ENCODE measurements at places on chromosomes 4 and X.
A peak's percentile ranks its signal among the peaks of the same experiment; 100 is the strongest.

DNA sequence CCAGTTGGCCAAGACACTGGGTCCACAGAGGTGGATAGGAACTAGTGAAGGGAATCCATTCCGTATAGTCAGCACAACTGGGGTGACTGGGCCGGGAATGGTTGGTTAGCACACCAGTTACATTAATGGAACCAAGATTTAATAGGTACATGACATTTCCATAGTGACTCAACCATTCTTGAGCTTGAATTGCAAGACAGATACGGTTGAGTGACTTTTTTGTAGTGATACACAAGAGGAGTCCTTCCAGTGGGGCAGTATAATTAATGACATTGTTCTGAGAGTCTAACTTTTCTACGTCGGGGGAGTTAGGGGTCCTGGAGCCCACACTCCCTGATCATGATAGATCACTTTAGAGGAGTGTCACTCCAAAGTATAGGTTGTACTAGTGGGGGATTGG lies 211.6 kb upstream of the CXCL13 start:
- no peak for DNase-seq

- no peak for DNase-seq
Observed at GRCh38 chr4:155405059-155405458, 28.3 kb upstream of the MAP9 start.

- DNase-seq: no peak
Observed at GRCh38 chr4:46793036-46793435, 116.0 kb downstream of the COX7B2 start.

- DNase-seq: no peak
Observed at GRCh38 chr4:146261041-146261440, 46.7 kb downstream of the REELD1 start.

- DNase-seq: peak; percentile 16
Observed at GRCh38 chrX:40468033-40468846, 112.5 kb upstream of the ATP6AP2 start.

DNA sequence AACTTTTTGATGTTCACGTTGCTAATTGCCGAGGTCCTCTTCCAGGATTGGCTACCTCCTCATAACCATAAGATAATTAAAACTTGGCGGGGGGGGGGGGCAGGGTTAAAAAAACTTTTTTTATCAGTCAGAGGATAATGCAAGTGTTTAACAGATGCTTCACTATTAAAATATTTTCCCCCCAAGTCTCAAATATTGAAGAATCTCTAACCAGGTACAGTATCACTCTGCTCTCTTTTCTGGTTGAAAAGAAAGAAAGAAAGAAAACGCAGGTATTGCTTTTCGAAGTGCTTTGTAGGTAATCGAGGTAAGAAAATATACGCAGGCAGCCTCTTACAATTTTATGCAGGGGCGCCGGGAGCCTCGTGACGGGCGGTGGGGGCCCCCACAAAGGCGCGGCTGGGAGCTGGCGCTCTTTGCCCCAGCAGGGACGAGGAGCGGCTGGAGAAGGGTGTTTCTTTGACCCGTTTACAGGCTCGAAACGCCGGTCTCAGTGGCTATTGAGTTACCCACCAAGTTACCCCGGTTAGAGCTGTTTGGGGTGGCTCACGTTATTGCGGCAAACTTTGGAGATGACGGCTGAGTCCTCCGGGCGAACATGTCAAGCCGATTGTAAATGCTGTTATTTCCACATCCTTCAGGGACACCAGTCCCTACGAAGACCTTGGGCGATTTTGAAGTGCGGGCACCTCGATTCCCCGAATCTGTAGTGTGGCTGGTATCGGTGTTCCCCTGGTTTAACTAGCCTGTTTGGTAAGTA lies 477 bp upstream of the HAND2 start:
- no peak for DNase-seq

DNA sequence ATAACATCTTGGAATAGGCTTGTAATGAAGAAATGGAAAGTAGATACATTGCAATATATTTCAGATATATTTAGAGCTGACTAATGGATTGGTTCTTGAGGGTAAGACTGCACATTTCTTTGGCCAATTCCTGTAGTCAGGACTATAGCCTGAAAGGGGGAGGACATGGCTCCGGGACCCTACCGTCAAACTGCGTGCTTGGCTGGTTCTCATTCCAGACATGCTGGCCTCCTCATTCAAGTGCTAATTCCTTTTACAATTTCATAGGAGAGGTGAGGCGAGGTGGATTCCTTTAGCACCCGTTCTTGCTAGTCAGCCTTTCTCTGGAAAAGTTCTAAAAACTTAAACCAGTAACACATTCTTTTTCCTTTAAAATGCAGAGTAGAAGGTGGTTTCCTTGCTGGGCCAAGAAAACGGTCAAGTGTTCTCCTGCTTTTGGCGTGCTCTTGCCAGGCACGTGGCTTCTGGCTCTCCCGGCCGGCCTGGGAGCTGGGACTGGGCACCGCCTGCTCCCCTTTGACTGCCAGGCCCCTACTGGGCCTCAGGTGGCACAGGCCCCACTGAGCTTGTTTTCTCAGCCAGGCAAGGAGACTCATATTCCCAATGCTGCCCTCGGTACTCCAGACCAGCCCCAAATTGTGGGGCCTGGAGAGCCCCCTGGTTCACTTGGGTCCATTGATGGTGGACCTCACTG lies 167.2 kb downstream of the STK32B start:
- DNase-seq: no peak

DNA sequence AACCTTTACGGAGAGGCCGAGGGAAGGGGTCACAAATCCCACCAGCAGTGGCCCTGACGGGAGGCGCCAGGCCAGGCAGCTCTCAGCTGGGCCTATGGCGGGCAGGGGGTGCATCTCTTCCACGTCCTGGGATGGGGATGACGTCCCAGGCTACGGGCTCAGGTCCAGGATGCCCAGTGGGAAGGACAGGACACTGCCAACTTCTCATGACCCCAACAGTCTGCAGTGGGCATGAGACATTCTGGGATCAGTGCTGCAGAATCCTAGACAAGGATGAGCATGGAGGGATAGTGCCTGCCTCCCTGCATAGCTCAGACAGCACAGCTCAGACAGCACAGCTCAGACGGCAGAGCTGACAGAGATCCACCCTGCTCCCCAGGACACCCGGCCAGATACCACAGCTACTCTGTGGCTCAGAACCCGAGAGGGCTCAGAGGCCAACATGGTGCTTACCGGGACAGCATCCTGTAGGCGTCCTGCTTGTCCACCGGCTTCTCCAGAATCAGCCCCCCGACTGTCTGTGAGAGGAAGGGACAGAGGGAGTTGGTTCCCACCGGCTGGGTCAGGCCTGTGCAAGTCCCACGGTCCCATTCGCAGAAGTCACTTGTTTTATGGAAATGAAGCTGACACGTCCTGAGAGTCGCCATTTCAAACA lies 17.3 kb downstream of the ASMTL start:
- DNase-seq: no peak

DNA sequence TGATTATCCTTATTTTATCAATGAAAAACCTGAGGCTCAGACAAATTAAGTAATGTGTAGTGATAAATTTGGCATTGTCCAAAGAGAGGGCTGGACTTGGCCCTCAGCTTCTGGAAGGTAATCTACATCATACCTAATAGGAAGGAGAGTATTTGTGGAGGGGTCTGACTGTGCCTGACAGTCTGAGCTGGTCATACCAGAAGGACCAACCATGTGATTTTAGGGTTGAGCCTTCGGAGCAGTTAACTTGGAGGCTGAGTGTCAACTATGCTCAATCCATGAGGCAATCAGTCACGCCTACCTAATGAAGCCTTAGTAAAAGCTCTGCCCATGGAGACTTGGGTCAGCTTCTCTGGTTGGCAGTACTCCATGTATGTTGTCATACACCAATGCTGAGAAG lies 136.4 kb downstream of the CPE start:
- no peak for DNase-seq

- no peak for DNase-seq
Observed at GRCh38 chrX:1274786-1275185, 6.2 kb downstream of the CSF2RA start.

GRCh38 chrX:101485212-101485949 lies at the start of gene ARMCX4:
ARMCX4 (plus strand) TSS chrX:101485456; CDS start chrX:101488590, 3,134 bp downstream.
- peak; percentile 46 for DNase-seq

DNA sequence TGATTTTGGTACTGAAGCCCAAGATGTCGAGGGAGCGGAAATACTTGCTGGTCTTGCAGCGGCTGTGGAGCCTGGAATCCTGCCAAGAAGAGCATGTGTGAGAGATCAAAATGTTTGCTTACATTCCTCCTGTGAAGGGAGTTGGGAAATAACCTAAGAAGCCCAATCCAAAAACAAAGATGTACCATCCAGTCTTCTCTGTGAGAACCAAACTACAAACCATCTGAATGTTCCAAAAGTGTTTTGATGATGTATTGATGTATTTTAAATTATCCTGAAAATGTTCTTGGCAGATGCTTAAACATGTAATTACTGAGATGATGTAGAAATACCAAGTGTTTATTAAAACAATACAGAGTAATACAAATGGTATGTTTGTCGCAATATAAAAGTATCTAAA lies 10.1 kb upstream of the ADH1A start:
- DNase-seq: peak; percentile 85

- no peak for DNase-seq
Observed at GRCh38 chrX:21939906-21940305, 603 bp upstream of the SMS start.

- DNase-seq: no peak
Observed at GRCh38 chr4:76570141-76570973, 135.3 kb downstream of the SHROOM3 start.

GRCh38 chrX:113157496-113157895 lies 316.9 kb upstream of the AMOT start:
- DNase-seq: no peak

DNA sequence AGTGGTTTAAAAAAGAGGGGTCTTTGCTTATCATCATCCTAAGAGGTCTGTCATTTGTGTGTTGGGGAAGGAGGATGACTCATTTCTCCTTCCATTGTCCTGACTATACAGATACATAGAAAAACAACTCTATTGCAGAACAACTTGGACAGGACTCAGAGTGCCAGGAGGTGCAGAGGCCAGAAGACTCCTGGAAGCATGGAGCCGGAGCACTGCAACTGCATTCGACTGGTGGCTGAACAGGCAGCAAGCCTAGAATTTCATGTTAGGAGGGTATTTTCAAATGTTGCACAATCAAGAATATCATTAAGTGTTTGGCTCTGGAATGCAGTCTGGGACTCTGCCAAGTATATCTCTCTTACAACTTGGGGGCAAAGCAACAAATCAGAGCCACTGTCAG lies 35.0 kb upstream of the MAML3 start:
- DNase-seq: no peak

Measured in heart right ventricle (tissue), 16 donors.